ENCODE measurements at places on chromosomes 13 and 19.
A peak's percentile ranks its signal among the peaks of the same experiment; 100 is the strongest.

DNA sequence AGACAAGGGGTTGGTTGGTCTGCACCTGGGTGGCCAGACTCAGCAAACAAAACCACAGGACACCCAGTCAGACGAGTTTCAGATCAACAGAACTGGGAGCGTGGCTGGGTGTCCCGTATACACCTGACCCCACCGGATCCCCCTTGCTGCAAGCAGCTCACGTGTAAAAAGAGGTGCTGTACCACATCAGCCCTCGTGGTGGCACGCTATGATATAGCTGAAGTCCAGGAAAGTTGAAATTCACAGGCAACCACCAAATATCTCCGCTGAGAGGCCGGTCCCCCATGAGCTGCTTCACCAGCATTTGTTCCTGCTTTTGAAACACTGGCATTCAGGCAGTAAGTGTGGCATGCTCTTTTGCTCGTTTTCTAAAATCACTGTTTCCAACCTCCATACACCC lies 92.3 kb downstream of the TUBA3C start:
- DNase-seq, result no peak

DNA sequence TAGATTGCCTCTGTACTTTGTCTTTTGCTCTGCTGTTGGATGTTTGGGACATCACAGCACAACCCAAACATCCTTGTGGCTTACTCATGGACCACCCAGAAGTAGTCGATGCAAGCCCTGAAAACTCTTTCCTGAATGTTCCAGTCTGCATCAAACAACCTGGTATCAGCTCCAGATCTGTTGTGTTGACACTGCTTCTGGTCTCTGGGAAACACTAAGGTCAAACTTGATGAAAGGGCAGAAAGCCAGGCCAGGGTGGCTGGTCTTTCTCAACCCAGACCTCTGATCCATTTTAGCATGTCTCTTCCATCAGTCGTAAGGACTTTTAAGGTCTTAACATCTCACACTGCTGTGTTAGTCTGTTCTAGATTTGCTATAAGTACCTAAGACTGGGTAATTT lies 265.7 kb downstream of the ZNF536 start:
- no peak for DNase-seq

- DNase-seq, result no peak
Measured at GRCh38 chr13:32330441-32330840, 15.1 kb downstream of the BRCA2 start.

DNA sequence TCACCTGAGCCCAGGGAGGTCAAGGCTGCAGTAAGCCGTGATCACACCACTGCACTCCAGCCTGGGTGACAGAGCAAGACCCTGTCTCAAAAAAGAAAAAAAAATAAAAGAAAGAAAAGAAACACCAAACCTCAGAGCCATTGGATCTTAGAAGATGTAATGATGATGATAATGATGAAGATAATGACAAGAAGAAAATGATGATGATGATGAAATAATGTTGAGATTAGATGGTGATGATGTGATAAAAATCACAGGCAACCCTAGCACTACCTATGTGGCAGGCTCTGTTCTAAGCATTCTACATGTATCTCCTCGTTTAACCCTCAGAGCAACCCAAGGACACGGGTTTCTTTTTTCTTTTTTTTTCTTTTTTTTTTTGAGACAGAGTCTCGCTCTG lies 20.1 kb upstream of the HNRNPUL1 start:
- no peak for DNase-seq

DNA sequence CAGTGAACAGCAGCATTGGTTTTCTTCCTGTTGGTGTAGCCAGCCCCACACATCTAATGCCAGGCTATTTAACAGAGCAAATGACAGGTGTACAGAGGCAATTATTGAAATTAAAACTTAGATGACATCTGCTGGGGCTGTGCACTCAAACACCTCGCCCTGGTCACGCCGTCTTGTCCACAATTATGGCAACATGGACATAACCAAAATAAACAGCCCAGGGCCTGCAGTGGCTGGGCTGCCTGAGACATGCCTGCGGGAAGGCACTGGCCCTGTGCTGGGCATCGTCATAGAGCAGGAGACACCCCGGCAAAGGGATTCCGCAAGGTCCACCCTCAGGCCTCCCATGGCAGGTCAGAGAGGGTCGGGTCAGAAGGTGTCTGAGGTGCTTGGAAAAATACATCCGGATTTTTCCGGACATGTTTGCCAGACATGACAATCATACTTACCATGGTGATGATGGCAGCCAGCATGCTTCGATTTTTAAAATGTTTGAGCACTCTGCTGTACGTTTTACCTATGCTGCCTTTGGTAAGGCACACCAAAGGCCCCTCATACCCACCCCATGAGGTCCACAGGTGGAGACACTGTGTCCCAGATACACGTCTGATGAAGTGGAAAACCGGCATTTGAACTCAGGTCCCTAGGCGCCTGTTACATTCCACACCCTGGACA lies 47.8 kb downstream of the TSHZ3 start:
- DNase-seq, result no peak

- no peak for DNase-seq
Measured at GRCh38 chr19:36023432-36023831, 9.2 kb downstream of the CLIP3 start.

- peak; percentile 44 for DNase-seq
Measured at GRCh38 chr13:39144941-39145533, 106.8 kb downstream of the NHLRC3 start.

DNA sequence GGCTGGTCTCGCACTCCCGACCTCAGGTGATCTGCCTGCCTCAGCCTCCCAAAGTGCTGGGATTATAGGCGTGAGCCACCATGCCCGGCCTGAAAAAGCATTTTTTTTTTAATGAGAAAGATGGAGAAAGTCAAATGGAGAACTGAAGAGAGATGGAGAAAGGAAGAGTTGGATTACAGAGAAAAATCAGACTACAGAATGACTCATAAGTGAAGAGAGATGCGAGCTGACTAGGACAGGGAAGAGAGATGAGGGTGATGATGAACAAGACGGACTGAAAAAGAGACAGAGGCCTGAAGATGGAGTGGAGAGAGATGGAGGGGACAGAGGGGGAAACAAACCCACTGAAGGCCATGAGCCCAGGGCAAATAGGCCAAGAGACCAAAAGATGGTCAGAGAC lies 1.5 kb downstream of the DHX34 start:
- DNase-seq, result no peak

GRCh38 chr13:28527629-28528028 lies 32.7 kb upstream of the FLT1 start:
- DNase-seq, result no peak

- DNase-seq, result no peak
Measured at GRCh38 chr13:74118328-74118727, 15.9 kb downstream of the KLF12 start.

GRCh38 chr19:17266975-17267788 lies at the start of gene BABAM1:
TSS of gene BABAM1 (plus strand) at chr19:17267443. CDS start at chr19:17268807, 1,364 bp downstream.
- DNase-seq, result peak; percentile 96

DNA sequence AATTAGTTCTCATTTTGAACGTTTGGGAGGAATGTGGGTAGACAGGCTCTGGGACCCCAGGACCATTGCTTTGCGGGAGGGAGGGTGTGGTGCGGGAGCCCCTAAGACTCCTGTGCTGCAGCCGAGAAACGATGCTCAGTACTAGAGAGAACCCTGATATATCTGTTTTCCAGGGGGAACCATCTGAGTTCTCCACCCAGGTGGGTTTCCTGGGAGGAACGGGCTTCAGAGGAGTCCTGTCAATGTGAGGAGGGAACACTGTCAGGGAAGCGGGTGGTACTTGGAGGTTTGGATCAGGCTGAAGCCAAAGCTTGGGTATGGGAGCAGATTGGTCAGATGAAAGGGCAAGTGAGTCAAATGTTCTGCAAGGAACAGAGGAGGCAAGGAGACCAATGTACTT lies 358.0 kb downstream of the FGF9 start:
- no peak for DNase-seq

DNA sequence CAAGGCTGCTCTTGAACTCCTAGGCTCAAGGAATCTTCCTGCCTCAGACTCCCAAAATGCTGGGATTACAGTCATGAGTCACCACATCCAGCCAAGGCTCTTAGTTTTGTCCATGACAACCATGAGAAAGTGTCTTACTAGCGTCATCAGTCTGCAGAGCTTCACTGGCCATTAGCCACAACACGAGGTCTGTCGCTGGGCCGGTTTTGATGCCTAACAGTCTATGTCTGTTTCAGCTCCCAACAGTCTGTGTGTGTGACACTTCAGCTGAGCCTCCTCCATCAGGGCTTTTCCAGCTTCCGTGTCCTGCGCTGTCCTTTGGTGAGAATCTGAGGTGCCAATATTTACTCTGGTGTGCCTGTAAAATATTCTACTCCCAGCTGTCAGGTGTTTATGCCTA lies 47.6 kb downstream of the CEP89 start:
- DNase-seq, result no peak

- no peak for DNase-seq
Measured at GRCh38 chr13:64020126-64020525, 2604.5 kb upstream of the PCDH20 start.

DNA sequence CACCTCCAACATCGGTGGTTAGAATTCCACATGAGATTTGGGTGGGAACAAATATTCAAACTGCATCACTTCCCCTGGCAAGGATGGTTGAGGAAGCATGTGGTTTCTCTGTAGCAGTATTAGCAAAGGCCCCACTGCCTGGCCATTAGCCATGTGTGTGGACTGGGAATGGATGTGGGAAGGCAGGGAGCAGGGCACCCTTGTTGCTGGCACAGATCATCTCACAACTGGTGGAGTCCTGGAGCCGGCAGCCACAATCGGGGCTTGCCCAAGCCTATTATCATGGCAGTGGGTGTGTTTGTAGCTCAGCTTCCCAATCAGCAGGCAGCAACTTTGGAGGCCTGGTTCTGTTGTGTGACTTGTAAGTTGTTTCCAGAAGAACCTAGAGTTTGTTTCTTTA lies 391.9 kb downstream of the DLEU7 start:
- DNase-seq, result no peak
